ENCODE measurements at places on chromosomes 3 and 15.

DNA sequence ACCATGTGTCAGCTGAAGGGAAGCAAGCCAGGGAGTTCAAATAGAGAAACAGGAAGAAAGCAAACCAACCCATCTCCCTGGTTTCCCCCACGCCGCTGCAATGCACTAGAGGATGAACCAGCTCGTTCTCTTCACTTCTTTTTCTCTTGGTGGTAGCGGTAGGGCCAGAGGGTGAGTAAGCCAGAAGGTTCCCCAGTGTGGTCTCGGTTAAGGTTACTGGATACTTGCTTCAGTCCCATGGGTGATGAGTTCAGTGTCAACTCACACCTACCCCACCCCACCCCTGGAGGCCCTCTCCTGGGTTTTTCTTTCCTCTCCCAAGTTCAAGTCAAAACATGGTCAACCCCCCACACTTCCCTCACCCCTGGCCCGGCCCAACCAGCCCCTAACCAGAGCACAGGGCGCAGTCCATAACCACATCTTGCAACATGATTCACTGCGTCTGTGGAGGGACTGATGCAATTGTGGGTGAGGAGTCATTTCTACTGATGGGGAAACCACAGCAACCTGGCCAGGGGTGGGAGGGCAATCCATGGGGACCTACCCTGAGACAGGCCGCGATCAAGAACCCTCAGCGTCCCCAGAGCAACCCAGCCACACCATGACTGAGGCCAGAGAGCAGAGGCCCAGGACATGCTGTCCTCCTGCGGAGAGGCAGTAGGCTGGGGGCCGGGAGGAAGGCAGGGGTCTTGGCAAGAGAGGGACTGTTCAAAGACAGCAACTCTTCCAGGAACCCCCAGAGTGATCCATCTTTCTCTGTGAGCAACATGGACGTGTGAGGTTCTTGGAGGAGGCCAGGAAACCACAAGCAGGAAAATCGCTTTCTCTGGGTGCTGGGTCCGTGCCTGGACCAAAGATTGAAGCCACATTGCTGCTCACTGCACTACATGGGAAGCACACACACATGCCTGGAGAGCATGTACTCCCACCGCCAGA lies 276.6 kb downstream of the UACA start:
- DNase-seq = no peak

DNA sequence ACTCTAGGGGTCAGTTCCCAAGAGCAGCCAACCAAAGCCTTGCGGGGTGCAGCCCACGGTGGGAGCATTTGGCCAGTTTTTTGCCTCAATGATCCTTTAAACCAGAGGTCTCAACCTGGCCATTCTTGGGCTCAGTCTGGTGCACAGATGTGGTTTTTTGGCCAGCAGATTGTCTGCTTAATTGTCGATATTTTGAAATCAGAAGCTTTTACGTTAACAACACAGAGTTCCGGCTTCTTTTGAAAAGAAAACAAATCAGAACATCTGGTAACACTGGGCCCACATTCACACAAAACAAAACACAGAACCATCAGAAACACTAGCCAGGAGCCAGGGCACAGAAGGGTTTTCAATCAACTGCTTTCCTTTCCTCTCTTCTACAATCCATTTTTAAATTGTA lies 127.7 kb downstream of the XXYLT1 start:
- DNase-seq = no peak

GRCh38 chr3:33722191-33722590 lies 4.1 kb upstream of the CLASP2 start:
- no peak for DNase-seq

DNA sequence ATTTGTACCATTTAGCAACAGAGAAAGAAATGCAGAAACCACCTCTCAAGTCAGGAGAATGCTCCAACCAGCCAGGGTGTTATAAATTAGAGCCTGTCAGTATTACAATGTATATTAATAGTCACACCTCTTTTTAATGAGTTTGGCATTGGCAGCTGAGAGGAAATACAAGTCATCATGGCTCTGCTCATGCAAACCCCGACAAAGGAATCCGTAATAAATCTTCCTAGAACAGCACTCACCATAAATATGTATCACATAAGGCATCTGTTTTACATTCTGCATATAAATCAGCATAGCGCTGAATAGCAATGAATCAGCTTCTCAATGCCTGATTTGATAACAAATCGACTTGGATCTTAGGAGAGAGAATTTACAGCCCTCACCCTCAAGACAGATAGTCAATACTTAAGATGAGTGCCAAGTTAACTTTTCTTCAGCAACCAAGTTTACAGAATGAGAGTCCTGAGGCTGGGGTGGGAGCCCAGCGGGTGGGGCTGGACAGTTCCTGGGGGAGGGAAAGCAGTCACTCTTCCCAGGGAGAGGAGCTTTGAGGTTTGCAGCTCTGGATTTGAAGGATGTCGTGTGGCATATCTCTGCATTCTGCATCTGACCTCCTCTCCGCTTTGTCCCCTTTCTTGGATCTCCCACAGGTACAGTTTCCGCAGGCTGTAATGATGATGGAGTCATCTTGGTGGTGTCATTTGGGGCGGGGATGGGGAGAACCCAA lies 1034.4 kb upstream of the NR2F2 start:
- DNase-seq = no peak

GRCh38 chr3:109337393-109337792 lies at the start of gene DPPA4:
DPPA4 (minus strand) TSS chr3:109337546; CDS start chr3:109337517, 29 bp downstream.
- DNase-seq = no peak

DNA sequence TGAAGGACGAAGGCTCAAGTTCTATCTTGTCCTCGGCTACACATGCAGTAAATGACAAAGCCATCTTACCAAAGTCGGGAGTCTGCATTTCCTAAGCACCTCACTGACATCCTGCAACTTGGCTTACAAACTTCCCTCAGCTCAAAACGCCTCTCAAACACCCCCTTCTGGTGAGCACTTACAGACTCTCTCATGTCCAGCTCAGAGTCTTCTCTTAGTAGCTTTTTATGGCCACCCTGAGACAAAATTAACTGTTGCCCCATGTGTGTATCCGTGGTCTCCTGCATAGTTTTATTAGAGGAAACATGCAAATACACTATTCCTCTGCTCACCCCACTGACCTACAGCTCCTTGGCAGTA lies 819.7 kb downstream of the FHIT start:
- no peak for DNase-seq

GRCh38 chr15:34753236-34753894 lies 1.4 kb downstream of the GJD2 start:
- DNase-seq = no peak

DNA sequence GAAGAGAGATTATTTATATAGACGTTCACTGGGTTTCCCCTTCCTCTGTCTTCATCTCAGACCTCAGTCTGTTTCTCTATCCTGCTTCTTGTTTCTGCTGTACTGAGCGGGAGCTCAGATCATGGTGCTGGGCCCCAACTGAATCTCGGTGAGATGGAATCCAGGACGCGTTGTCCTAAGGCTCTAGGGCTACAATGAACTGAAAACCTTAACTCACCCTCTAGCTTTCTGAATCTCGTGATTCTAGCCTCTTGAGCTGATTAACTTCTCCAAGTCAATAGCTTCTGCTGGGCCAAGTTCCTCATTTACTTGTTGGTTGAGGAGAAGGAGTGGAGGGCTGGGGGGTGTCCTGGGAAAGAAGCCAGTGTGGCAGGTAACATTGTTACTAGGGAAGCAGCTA lies 32.7 kb upstream of the MAP3K13 start:
- DNase-seq = no peak

GRCh38 chr15:90681480-90681879 lies 35.7 kb upstream of the BLM start:
- DNase-seq = peak; percentile 81

DNA sequence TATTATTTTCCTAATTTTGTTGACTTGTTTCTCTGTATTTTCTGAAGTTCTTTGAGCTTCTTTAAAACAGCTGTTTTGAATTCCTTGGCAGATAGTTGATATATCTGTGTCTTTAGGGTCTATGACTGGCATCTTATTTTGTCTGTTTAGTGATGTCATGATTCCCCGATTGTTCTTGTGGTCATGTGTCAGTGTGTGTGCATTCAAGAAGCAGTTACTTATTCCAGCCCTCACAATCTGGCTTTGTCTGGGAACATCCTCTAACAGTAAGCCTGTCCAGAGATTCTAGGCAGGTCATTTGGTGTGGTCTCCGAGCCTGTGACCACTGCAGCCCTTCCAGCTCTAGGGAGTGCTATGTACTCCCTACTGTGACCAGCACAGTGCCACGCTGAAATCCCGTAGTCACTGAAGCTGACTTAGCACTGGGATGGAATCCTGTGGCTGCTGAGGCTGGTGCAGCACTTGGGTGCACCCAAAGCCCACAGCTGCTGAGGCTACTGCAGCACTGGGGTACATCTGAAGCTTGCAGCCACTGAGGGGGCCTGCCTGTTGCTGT lies 6.7 kb downstream of the LNP1 start:
- DNase-seq = no peak

DNA sequence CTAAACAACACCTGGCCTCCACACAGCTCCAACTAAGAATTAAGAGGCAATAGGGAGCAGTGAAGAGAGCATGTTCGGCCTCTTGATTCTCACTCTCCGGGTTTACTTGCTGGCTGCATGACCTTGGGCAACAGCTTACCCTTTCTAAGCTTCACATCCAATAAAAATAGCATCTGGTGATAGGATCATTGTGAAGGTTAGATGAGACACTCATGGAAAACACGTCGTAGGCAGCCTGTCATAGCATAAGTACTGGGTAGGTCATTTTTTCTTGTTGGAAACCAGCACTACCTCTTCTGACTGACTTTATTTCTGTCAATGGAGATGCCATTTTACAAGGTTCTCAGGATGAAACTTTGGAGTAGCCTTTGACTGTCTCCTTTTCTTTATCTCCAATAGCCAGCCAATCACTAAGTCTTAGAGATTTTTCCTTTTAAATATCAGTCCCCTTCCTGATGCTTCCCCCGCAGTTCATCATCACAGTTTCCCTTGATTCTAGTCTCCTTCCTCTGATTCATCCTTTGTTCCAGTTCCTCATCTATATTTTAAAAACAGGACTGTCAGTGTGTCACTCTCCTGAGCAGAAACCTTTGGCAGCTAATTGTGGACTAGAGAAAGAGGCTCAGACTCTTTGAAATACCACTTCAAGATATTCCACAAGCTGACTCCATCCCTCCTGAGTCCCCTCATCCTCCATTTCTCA lies 271.5 kb downstream of the SLC9A9 start:
- no peak for DNase-seq

DNA sequence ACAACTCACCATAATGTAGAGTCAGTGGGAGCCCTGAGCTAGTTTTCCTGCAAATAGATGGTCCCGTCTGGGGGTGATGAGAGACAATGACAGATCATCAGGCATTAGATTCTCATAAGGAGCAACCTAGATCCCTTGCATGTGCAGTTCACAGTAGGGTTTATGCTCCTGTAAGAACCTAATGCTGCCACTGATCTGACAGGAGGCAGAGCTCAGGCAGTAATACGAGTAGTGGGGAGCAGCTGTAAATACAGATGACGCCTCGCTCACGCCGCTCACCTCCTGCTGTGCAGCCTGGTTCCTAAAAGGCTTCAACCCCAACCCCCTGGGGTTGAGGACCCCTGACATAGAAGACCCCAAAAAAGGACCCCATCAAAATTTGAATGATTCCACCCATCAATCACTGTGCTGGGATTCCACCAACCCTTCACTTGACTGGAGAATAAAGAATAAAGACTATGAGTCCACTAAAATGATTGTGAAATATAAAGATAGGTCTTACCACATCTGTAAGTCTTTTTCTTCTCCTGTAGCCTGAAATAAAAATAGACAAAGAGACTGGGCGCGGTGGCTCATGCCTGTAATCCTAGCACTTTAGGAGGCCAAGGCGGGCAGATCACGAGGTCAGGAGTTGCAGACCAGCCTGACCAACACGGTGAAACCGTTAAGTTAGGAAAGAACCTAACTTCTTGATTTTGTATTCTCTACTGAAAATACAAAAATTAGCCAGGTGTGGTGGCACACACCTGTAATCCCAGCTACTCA lies 9.9 kb upstream of the UBL7 start:
- no peak for DNase-seq

DNA sequence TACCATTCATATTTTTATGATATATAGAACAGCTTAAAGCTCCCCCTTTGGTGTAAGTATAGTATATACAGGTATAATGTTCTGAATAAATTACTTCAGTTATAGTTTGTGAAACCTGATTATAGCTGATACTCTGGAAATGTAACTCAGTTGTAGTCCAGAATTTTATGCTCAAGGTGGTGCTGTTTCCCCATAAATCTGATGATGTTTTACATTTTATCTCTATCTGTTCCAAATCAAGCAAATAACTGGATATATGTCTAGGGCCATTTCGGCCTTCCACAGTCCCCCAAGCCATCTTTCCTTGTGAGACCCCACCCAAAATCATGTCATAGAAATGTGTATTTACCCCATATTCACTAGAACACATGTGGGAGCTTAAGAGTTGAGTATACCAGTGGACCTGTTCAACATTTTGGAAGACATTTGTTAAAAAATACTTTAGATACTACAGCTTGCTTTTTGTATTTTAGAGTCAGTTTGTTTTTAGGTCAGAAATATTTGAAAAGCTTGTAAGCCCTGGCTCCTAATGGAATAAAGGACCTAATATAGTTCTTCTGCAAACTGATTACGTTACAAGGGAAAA lies 107.1 kb downstream of the ATG7 start:
- DNase-seq = peak; percentile 37

GRCh38 chr15:79523266-79523665 lies 91.1 kb downstream of the MINAR1 start:
- no peak for DNase-seq

- DNase-seq = no peak
Observed at GRCh38 chr3:103992469-103992868, 1374.2 kb upstream of the ALCAM start.

- DNase-seq = no peak
Observed at GRCh38 chr3:128813097-128813496, 66.3 kb upstream of the ACAD9 start.

DNA sequence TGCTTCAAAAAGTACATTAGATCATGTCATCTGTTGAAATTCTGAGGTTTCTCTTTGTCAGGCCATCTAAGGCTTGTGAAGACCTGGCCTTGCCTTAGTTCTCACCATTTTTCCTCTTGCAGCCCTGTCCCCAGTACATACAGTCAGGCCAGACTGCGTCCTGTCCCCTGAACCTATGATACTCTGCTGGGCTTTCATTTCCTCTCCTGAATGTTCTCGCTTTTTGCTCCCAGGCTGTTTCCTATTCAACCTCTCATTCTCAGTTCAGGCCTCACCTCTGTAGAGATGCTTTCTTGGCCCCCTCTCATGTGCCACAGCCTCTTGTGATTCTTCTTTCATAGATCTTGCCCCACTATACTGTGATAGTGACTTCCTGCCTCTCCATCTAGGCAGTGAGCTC lies 648.8 kb upstream of the KCNMB2 start:
- DNase-seq = no peak

- DNase-seq = no peak
Observed at GRCh38 chr15:91311986-91312385, 211.9 kb downstream of the SV2B start.

GRCh38 chr3:53168175-53168923 lies 7.3 kb downstream of the PRKCD start:
- DNase-seq = no peak

DNA sequence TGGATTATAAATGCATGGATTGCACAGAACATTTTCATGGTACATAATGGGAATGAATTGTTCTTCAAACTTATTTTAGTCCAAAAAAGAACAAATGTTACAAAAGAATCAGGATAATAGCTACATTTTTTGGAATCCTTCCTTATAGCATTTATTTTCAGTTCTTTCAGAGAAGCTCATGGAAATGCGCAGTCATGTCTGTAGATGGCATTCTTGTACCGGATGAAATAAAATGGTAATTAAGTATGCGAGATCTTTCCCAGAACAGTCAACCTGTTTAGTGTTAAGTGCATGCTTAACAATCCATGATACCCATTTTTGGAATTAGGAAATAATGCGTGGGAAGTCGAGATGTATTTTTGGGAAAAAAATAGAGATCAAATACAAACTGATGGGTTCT lies 38.2 kb upstream of the GOLGA8B start:
- no peak for DNase-seq

GRCh38 chr15:85584872-85585271 lies 204.5 kb downstream of the AKAP13 start:
- no peak for DNase-seq
